Left forelimb (tissue), 1 donor: ENCODE measurements at places on chromosomes 1 and 21.

- no peak for DNase-seq
Measured at GRCh38 chr1:29767769-29768425, 531.6 kb downstream of the PTPRU start.

- no peak for DNase-seq
Measured at GRCh38 chr21:29017639-29018237, 1.4 kb downstream of the RWDD2B start.

DNA sequence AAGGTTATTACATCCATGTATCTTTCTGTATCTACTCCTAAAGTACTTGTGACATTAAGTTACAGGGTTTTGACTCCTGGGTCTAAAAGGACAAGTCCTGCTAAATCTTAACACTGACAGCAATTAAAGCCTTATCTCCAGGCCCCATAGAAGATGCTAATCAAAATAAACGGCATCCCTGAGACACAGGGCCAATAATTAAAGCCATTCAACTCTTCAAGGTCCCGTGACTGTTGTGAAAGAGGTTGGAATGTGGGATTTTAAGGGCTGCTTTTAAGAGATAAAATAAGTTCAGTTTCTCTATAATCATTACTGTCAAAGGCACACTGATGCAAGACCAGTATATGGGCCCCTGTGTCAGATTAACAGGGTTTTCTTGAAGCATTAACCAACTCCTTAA is 8.3 kb downstream of the DNAI4 start:
- no peak for DNase-seq

DNA sequence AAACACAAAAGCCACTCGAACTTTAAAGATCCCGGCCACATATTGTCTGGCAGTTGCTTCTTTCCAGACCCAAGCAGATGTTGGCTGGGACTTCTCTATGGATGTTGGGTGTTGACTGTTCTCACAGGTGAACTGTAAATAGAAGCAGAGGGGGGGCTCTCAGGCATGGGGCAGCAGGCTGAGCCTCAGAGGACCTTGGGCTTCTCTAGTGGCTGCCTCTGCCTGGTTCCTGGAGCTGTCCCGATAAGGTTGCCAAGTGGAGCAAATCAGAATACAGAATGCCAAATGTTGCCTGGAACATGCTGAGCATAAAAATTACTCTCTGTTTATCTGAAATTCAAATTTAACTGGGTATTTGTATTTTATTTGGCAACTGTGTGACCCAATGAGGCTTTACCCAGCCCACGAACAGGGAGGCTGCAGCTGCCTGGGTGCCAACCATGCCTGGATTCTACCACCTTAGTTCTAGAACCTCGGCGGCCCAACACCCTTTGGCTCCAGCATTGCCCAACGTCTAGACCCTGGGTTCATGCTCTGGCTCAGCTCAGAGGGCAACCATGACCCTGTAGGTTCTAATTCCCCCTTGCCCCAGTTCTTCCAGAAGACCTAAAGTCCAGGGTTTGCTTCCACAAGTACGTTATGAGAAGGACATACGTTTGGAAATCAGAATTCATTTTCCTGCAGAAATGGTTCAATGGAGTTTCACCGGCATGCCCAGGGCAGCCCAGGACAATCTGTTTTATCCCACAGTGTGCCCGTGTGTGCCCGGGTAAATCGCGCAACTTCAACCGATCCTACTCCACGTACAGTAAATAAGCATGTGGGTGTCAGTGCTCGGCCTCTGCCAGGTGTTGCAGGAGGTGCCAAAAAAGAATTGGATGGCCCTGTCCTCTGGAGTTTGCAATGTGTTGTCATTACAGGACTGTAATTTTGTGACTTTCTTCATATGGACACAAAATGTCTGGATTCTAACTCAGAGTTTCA is 5.4 kb upstream of the SLC45A1 start:
- DNase-seq = no peak

- no peak for DNase-seq
Measured at GRCh38 chr1:167544447-167545093, 9.0 kb downstream of the CREG1 start.

DNA sequence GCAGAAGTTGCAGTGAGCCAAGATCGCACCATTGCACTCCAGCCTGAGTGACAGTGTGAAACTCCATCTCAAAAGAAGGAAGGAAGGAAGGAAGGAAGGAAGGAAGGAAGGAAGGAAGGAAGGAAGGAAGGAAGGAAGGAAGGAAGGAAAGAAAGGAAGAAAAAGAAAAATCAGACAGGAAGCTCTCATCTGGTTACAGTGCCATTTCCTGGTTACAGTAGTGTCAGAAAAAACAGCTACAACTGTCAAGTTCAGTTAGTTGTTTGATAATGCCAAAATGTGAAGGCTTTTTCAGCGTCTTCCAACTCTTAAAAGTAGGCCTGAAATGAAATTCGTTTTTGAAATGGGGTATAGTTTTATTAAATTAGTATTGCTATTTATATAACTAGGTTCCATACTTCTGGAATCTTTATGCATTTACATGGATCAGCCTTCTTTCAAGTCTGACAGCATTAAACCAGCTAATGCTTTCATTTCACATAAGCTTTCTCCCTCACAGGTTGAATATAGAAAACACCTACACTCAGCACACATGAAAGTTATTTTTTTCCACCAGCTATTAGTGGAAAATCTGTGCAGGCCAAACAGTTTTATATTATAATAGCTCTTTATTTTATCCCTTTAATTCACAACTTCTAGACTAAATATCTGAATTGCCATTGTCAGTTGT is 21.2 kb downstream of the PTPN22 start:
- DNase-seq = no peak

- DNase-seq = no peak
Measured at GRCh38 chr1:27862671-27863537, 9.4 kb upstream of the THEMIS2 start.
